ENCODE measurements at places on chromosomes 12 and 14.

- no peak for DNase-seq
Observed at GRCh38 chr14:95761436-95761835, 47.5 kb upstream of the TCL1A start.

- DNase-seq: no peak
Observed at GRCh38 chr14:79542121-79542520, 669.2 kb downstream of the DIO2 start.

DNA sequence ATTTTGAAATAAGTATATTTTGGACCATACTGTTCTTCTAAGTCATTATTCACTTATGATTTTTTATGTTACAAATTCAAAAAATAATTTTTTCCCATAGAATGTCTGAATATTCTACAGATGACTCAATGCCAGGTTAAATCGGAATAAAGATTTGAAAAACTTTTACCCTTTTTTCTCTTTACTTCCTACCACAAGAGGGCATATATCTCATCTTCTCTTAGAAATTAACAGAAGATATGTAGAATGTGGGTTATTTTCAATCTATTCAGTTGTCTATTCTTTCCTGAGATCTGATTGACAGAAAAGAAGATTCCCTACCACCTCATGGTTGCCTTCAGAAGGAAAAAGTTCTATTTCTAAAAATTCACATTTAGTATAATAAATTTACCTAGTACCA, 53.0 kb upstream of the KITLG start:
- DNase-seq: no peak

DNA sequence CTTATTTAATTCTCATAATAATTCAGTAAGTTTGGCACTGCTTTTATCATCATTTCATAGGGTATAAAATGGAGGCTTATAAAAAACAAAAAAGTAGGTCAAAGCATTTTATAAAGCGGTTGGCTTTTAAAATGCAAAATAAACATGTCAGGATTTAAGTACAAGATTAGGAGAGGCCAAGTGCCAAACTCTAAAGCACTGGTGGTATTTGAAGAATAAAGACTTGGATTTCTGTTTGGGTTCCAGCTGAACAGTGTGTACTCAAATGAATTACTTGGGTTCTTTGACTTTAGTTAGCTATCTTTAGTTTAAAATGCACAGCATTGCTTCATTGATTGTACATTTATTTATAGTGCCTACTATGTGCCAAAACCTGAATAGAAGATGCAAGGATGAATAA, 966.6 kb upstream of the SEL1L start:
- no peak for DNase-seq

GRCh38 chr12:128042825-128043224, 224.1 kb upstream of the TMEM132C start:
- no peak for DNase-seq

- DNase-seq: no peak
Observed at GRCh38 chr14:102408724-102409123, 46.0 kb downstream of the TECPR2 start.

DNA sequence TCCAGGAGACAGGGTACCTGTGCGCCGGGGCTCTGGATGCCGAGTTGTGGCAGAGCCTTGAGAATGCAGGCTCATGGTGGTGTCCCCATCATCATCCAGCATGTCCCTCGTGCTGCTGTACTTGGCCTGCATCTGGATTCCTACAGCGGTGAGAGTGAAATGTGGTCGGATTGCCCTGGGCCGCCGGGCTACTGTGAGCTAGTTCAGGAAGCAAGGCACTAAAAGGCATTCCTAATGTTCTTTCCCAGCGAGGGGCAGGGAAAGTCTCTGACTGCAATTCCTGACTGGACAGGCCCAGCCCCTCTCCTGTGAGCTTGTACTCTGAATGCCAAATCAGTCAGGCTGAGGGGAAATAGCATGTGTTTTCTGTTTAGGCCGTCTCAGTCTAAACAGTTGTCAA, at the start of gene CLEC1A:
CLEC1A (minus strand) TSS at position 195 of the 400 bp plus-strand sequence; CDS start at position 132, 63 bp downstream.
- DNase-seq: no peak

GRCh38 chr12:92673756-92674155, 29.0 kb upstream of the PLEKHG7 start:
- DNase-seq: no peak

- peak; percentile 14 for DNase-seq
Observed at GRCh38 chr12:57759360-57759980, 4.6 kb downstream of the MARCHF9 start.

GRCh38 chr14:20606190-20606901, 15.2 kb upstream of the RNASE12 start:
- no peak for DNase-seq

- no peak for DNase-seq
Observed at GRCh38 chr12:82673698-82674097, 13.0 kb upstream of the TMTC2 start.

GRCh38 chr12:64733857-64734256, 25.3 kb downstream of the GNS start:
- no peak for DNase-seq

All from COR-L47 (cell line).